GM13977 (cell line): ENCODE measurements at places on chromosomes 11 and 22.

- no peak for DNase-seq
Observed at GRCh38 chr22:46935506-46936377, 173.3 kb downstream of the TBC1D22A start.

GRCh38 chr22:47442821-47443220 lies 680.4 kb downstream of the TBC1D22A start:
- no peak for DNase-seq

GRCh38 chr11:64842366-64842759 lies 2.1 kb downstream of the CDC42BPG start:
- DNase-seq, result no peak

DNA sequence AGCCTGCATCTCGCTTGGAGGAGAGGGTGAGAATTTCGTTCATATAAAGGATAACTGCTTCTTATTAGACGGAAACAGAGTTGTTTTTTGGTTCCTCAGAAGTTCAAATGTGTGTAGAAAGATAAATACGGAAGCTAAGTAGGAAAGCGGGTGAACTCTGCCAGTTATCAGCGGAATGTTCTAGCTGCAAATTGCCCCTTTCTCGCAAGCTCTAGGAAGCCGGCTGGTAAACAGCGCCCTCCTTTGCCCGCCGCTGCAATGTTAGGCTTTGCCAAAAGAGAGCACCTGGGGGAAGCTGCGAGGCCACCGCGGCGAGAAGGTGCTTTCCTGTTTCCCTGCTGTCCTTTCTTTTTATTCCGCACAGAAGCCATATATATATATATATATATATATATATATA lies 67.0 kb downstream of the IGLL5 start:
- no peak for DNase-seq

DNA sequence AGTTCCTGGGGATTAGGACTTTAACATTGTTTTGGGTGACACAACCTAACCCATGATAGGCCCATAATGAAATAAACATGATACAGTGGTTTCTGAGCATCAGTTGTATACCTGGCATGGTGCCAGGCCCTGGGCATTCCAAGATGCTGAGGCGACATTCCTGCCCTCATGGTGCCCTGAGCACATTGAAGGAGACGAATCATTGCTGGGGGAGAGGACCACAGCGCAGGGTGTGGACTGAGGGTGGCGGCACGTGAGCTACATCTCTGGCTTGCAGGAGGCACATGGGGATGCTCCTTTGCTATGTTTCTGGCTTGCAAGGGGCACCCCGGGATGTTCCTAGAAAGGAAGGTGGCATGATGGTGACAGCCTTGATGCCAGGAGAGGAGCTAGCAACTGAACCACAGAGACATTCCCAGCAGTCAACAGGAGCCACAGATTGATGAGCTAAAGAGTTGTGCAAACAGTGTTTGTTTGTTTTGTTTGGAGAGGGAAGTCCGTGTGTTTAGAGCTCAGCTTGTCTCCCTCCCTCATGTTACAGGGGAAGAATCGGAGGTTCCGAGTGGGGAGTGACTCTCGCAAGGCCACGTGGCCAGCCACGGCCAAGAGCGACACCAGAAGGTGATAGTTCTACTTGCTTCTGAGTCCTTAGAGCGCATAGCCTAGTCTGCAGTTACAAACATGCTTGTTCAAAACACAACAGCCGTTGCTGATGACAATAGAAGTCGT lies 106.4 kb downstream of the MIAT start:
- no peak for DNase-seq
